GM23248 (cell line): ENCODE measurements at places on chromosomes 7 and 10. TPM values are rescaled to one million over a fixed set of nuclear protein-coding genes. Genes with fewer than 3 reads are reported as not detected.

- H3K4me1 ChIP-seq: peaks cover 46% of the 10 kb centered on the region
- no peaks in the 10 kb centered on the region for H3K36me3 ChIP-seq
Measured at GRCh38 chr7:74483402-74484336, 30.0 kb downstream of the GTF2IRD1 start.

DNA sequence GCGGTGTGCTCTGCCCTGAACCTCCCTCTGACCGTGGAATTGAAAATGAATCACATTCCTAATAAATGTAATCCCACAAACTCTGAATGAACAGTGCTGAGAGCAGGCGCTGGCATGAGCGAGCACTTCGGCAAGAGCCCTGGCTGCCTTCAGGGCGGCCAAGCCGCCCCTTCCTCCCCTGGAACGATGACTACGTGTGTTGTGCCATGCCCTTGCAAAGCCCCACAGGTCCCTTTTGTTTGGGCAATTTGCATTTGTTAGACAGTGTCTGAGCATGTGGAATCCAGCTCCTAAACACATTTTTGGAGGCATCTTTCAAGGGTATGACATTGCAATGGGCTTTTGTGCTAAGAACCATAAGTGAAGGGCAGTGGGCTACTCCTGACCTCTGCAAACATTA, 95.6 kb upstream of the MKI67 start:
- no peak for DNase-seq
- no peaks in the 10 kb centered on the region for H3K36me3 ChIP-seq
- 0 out of 2 replicates have a peak, but pooled peaks cover 5% of the 10 kb centered on the region for H3K27me3 ChIP-seq

DNA sequence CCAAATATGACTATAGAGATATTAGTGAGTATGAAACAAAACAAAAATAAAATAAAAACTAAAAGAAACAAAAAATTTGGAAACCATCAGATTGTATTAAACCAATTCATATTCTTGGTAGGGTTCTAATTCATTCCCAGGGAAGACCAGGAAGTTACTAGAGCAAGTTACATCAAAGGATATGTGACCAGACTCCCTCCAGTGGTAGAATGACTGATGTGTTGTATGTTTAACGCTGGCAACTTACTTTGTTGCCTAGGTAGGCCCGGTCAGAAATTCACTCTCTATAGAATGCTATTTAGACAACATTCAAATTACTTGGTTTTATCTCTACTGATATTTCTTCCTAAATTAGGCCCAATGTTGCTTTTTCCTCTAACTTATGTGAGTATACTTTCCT, 5.2 kb downstream of the PHYHIPL start:
- no peaks in the 10 kb centered on the region; the same call in 1 of the 2 replicates for H3K27me3 ChIP-seq
- no peaks in the 10 kb centered on the region for H3K4me1 ChIP-seq
- H3K4me3 ChIP-seq: no peak overlapping the region
- no peak overlapping the region for H3K27ac ChIP-seq
- peak; percentile 67 for DNase-seq

GRCh38 chr10:121804460-121804859, 123.4 kb downstream of the ATE1 start:
- H3K4me3 ChIP-seq: peak overlapping the region; percentile 33
- no peak overlapping the region; the same call in 1 of the 2 replicates for H3K27ac ChIP-seq
- H3K4me1 ChIP-seq: peaks cover 22% of the 10 kb centered on the region
- DNase-seq: peak; percentile 90
- no peaks in the 10 kb centered on the region for H3K27me3 ChIP-seq
- no peaks in the 10 kb centered on the region for H3K36me3 ChIP-seq

- H3K4me1 ChIP-seq: no peaks in the 10 kb centered on the region
- H3K27me3 ChIP-seq: 0 out of 2 replicates have a peak, but pooled peaks cover 4% of the 10 kb centered on the region
- DNase-seq: no peak
- H3K36me3 ChIP-seq: no peaks in the 10 kb centered on the region
Measured at GRCh38 chr10:127506094-127506493, 43.0 kb upstream of the NPS start.

GRCh38 chr10:75542084-75542483, 110.7 kb downstream of the LRMDA start:
- H3K36me3 ChIP-seq: no peaks in the 10 kb centered on the region
- no peak overlapping the region for H3K27ac ChIP-seq
- no peak for DNase-seq

DNA sequence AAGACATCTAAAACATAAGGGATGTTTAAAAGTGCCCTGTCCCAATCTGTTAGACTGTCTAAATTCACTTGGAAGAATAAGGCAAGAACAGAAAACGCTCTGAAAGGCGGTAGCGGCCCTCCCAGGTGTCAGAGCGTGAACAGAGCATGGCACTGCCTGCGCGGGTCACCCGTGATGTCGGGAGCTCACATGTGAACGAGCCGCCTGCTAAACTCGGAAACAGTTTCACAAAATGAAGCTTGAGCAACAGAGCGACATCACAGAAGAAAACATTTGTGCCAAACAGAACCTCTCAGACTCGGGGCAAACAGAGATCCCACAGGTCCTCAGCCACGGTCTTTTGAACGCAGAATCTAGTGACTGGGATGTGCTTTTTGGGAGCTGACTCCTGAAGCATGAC, 12.8 kb downstream of the BRI3 start:
- H3K36me3 ChIP-seq: peaks cover 34% of the 10 kb centered on the region
- H3K4me1 ChIP-seq: no peaks in the 10 kb centered on the region
- H3K27ac ChIP-seq: no peak overlapping the region
- DNase-seq: no peak
- no peaks in the 10 kb centered on the region for H3K27me3 ChIP-seq

DNA sequence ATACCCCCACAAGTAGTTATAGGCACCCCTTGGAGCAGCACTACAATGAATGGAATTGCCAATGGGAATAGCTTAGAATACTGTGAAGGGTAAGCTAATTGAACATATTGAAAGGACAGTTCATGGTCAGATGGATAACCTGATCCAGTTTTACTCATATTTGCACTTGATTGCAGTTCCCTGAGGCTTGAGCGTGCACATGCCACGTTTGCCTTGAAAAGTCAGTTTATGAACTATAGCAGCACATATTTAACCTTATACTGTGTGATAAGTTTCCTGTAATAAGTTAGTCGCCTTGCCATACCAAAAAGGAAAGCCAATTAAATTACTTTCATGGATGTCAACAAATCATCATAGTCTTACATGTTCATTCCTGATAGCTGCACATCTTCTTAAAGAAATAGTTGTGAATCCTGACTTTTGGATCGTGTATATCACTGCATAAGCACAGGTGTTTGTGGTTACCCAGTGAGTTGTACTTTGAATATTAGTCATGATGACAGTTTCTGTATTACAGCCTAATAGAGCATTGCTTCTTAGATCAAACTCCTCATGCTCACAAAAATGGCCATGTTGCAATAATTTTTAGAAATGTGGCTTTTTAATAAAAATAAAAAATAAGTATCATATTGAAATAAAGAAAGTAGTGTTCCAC, 21.6 kb downstream of the DNTT start:
- H3K36me3 ChIP-seq: no peaks in the 10 kb centered on the region
- H3K27ac ChIP-seq: no peak overlapping the region
- no peak for DNase-seq
- peaks cover 12% of the 10 kb centered on the region; the same call in 1 of the 2 replicates for H3K27me3 ChIP-seq
- no peak overlapping the region for H3K4me3 ChIP-seq

DNA sequence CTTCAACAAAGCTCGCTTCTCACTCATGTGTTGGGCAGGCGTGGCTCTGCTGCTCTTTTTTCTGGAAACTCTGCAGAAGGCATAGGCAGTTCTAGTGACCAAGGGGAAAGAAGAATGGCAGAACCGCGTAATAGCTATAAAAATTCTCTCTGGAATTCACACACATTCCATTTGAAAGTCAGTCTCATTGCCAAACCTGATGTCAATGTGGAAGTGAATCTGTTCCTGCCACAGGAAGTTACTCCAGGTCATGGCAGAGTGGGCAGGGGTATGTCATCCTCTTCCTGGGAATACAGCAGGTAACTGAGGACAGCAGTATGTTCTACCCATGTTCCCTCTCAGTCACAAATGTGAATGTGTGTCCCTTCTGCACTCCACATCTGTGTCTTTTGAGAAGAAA, 8.2 kb upstream of the PAXIP1 start:
- no peaks in the 10 kb centered on the region for H3K4me1 ChIP-seq
- peak; percentile 2 for DNase-seq
- H3K27ac ChIP-seq: no peak overlapping the region
- H3K27me3 ChIP-seq: no peaks in the 10 kb centered on the region; the same call in 1 of the 2 replicates
- H3K4me3 ChIP-seq: no peak overlapping the region
- no peaks in the 10 kb centered on the region for H3K36me3 ChIP-seq

DNA sequence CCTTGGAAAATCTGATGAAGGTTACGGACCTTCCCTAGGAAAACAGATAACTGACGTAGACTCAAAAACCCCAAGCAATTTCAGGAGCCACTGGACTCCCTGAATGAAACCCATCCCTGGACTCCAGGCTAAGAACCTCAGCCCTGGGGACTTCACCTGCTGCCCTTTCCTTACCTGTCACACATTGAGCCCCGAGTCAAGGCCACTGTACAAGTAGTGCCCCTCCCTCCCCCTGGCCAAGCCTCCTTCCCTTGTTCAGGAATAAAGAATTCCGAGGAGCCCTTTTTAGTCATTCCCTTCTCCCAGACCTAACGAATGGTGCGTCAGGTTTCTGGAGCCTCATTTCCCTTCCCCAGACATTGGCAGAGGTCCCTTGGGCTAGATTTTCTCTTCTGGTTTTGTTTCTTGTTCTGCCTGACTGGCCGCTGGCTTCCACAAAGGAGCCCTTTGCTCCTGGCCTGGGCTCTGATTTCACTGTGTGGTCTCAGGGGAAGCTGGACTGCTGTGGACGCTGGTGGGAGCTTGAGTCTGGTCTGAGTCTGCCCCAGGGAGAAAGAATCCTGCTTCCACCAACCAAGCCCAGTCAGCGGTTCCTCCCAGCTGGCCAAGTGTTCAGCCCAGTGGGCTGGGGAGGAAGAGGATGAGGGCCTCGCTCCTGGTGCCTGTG, 31.7 kb downstream of the ZNF775 start:
- no peak overlapping the region for H3K4me3 ChIP-seq
- H3K27me3 ChIP-seq: no peaks in the 10 kb centered on the region
- H3K27ac ChIP-seq: no peak overlapping the region

- H3K4me1 ChIP-seq: peaks cover 41% of the 10 kb centered on the region
- no peak for DNase-seq
- no peaks in the 10 kb centered on the region for H3K27me3 ChIP-seq
Measured at GRCh38 chr10:63703113-63703670, 182.0 kb downstream of the REEP3 start.

DNA sequence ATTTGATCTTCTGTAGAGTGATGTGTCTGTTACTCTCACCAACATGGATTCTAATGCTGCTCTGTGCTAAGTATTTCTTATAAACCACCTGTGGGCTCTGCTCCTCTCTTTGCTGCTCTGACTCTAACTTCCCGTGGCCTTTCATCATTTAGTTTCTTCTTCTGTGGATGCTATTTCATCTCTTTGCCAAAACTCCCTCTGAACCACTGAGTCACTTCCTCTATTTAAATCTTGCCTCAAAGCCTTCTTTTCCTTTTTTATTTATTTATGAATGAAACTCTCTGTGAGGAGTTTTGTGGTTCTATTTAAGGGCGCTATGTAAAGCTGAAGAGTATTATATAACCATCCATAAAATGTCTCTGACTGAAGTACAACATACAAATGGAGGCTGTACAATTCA, 538.5 kb downstream of the SUGCT start:
- peaks cover 18% of the 10 kb centered on the region for H3K4me1 ChIP-seq
- H3K27ac ChIP-seq: peak overlapping the region; percentile 15; the same call in 1 of the 2 replicates
- no peaks in the 10 kb centered on the region for H3K36me3 ChIP-seq
- no peak overlapping the region for H3K4me3 ChIP-seq
- no peaks in the 10 kb centered on the region for H3K27me3 ChIP-seq

GRCh38 chr7:84664626-84665025, 470.0 kb upstream of the SEMA3A start:
- H3K36me3 ChIP-seq: no peaks in the 10 kb centered on the region
- H3K4me3 ChIP-seq: no peak overlapping the region
- no peak for DNase-seq
- no peak overlapping the region for H3K27ac ChIP-seq
- no peaks in the 10 kb centered on the region for H3K4me1 ChIP-seq

DNA sequence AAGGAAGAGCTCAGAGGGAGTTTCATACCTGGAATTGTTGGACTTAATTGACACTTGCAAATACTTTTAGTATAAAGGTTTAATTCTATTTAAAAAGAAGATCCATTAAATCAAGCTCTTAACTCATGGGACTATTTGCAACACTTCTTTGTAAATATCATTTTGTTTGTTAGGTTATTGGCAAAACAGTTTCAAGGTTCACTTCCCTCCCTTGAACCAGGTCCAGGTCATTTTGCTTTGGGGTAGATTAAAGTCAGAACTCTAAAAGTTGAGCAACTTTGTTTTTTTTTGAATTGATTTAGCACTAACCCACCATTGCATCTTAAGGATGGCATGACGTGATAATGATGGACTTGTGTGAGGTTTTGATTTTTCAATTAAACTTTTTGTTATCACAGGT, 45.9 kb downstream of the ZRANB1 start:
- no peaks in the 10 kb centered on the region for H3K27me3 ChIP-seq
- H3K27ac ChIP-seq: no peak overlapping the region
- H3K36me3 ChIP-seq: peaks cover 64% of the 10 kb centered on the region
- peaks cover 6% of the 10 kb centered on the region; the same call in 1 of the 2 replicates for H3K4me1 ChIP-seq
- H3K4me3 ChIP-seq: no peak overlapping the region

DNA sequence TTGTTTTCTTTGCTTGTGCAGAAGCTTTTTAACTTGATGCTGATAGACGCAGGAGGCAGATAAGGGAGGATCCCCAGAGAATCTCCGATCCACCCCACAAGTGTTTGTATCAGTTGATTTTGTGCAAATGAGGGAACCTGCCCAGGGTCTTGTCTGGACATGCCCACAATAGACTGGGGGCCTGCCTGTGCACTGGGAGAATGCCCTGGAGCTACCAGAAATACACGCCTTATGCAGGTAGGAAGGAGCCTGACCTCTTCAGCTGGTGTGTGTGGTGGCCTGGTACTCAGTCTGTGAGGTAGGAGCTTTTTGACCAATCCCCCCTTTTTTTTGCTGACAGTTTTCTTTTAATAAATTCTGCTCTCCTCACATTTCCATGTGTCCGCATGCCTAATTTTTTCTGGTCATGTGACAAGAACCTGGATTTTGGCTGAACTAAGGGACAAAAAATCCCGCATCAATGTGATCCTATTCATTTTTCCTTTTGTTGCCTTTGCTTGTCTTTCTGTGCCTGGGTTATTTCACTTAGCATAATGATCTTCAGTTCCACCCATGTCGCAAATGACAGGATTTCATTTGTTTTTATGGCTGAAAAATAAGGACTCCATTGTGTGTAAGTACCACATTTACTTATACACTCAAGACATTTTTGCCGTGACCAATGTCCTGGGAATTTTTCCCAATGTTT, 430.6 kb upstream of the NRG3 start:
- H3K4me3 ChIP-seq: no peak overlapping the region
- no peak overlapping the region for H3K27ac ChIP-seq
- H3K27me3 ChIP-seq: no peaks in the 10 kb centered on the region
- H3K36me3 ChIP-seq: no peaks in the 10 kb centered on the region

- H3K27ac ChIP-seq: no peak overlapping the region
- H3K36me3 ChIP-seq: no peaks in the 10 kb centered on the region
- H3K4me1 ChIP-seq: 0 out of 2 replicates have a peak, but pooled peaks cover 5% of the 10 kb centered on the region
- peaks cover 67% of the 10 kb centered on the region for H3K27me3 ChIP-seq
Measured at GRCh38 chr7:121329191-121330052, 622 bp downstream of the WNT16 start.

- no peak overlapping the region for H3K27ac ChIP-seq
- H3K4me3 ChIP-seq: no peak overlapping the region
- no peaks in the 10 kb centered on the region for H3K4me1 ChIP-seq
- no peaks in the 10 kb centered on the region for H3K36me3 ChIP-seq
Measured at GRCh38 chr10:130553826-130554225, 417.6 kb downstream of the GLRX3 start.

The MINDY3 gene
- total RNA-seq: 38.2 and 43.1 TPM in 2 replicates

The CALD1 gene
- 674 and 698 TPM in 2 replicates for total RNA-seq

The STEAP1B gene
- total RNA-seq: 31.6 and 45.1 TPM in 2 replicates

The CCDC3 gene
- not detected in 2 replicates for total RNA-seq

The CASD1 gene
- 11.1 and 12.3 TPM in 2 replicates for total RNA-seq

The TRPV5 gene
- total RNA-seq: not detected in 2 replicates

The TFPI2 gene
- 435 and 654 TPM in 2 replicates for total RNA-seq

The TMEM130 gene
- not detected in 2 replicates for total RNA-seq

The ZNF777 gene
- total RNA-seq: 9.7 and 10.4 TPM in 2 replicates

The SEMA4G gene
- 0.11 TPM in 1 of 2 replicates, not detected in the other for total RNA-seq

The SPDYE11 gene
- total RNA-seq: not detected in 2 replicates

The MNX1 gene
- not detected in 2 replicates for total RNA-seq

The MEOX2 gene
- not detected in 2 replicates for total RNA-seq
